ENCODE measurements at places on chromosomes 11 and 22.

- no peak for DNase-seq
Measured at GRCh38 chr11:81707881-81708280, 1025.8 kb downstream of the FAM181B start.

GRCh38 chr11:61111050-61111435 is 8.8 kb downstream of the CD5 start:
- no peak for DNase-seq

- DNase-seq = peak; percentile 48
Measured at GRCh38 chr11:76680518-76681425, 10.2 kb upstream of the LRRC32 start.

DNA sequence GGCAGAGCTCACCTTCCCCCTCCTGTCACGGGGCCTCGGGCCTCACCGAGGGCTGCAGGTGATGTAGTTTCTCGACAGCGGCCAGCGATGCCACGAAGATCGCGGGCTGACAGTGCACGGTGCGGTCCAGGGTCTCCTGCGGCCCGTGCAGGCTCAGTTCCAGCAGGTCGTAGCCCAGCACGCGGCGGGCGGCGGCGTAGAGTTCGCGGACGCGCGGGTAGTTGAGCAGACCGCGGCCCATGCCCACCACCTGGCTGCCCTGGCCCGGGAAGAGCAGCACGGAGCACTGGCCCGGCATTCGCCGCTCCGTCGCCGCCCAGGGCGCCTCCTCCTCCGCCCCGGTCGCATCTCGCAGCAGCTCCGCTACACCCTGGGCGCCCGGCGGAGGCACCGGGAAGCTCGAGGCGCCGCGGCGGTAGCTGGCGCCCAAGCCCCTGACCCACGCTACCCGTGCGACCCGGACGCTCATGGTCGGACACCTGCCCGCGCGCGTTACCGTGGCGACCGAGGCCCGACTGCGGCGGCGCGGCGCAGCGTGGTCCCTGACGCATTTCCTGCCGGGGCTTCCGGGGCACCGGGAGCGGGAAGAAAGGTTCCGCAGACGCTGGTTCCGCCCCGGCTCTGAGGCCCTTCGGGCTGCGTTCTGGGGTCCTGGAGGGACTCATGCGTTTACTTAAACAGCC is at the start of gene MCAT:
MCAT (minus strand) TSS at position 519 of the 683 bp plus-strand sequence; CDS start at position 469, 50 bp downstream.
- peak; percentile 37 for DNase-seq

DNA sequence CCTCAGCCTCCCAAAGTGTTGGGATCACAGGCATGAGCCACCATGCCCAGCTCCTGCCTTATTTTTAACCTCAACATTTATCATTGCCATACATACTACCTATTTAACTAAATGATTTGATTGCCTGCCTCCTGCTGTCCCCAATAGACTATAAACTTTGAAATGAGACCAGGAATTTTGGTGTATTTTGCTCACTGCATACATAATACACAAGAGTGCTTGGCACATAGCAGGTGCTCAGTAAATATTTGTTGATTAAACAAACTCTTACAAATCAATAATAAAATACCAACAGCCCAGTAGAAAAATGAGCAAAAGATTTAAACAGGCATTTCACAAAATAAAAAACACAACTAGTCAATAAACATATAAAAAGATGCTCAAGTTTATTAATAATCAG is 49.5 kb upstream of the PHF21A start:
- no peak for DNase-seq

- DNase-seq = no peak
Measured at GRCh38 chr22:45831394-45831793, 145.6 kb downstream of the WNT7B start.

- DNase-seq = no peak
Measured at GRCh38 chr22:38951734-38952133, 5.7 kb upstream of the APOBEC3A start.

- no peak for DNase-seq
Measured at GRCh38 chr11:68039526-68040086, 781 bp downstream of the TCIRG1 start.

GRCh38 chr22:47259990-47260389 is 497.5 kb downstream of the TBC1D22A start:
- DNase-seq = no peak

GRCh38 chr22:27687984-27688545 is 113.5 kb downstream of the MN1 start:
- no peak for DNase-seq

GRCh38 chr11:75597636-75598035 is 35.6 kb downstream of the SERPINH1 start:
- no peak for DNase-seq

- DNase-seq = no peak
Measured at GRCh38 chr11:87428266-87428665, 390.5 kb downstream of the TMEM135 start.

DNA sequence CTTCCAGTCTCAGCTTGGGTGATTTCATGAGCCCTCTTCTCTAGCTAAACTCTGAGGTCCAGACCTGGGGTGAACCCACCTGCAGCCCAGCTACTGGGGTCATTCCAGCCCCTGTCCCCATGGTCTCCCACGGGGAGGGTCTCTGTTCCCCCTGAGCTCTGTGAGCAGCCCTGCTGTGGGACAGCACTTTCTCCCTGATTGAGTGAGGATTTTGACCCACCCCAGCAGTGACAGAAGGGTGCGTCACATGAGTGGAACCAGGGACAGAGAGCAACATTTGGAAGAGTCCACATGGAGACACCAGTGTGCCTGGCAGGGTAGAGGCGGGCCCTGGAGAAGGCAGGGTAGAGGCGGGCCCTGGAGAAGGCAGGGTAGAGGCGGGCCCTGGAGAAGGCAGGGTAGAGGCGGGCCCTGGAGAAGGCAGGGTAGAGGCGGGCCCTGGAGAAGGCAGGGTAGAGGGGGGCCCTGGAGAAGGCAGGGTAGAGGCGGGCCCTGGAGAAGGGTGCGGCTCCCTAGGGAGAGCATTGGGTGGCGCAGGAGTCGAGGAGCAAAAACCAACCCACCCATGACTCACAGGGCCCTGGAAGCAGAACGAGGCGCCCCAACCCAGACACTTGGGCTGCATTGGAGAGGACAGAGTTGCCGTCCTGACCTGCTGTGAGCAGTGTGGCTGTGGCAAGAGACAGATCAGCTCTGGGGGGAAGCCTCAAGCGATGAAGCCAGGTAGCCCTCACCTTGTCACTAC is 227.7 kb upstream of the B3GAT1 start:
- DNase-seq = no peak

- DNase-seq = no peak
Measured at GRCh38 chr11:127247261-127247851, 246.8 kb upstream of the KIRREL3 start.

- DNase-seq = no peak
Measured at GRCh38 chr22:32517488-32517887, 42.9 kb downstream of the FBXO7 start.

- no peak for DNase-seq
Measured at GRCh38 chr11:116688202-116688540, 84.6 kb downstream of the BUD13 start.

DNA sequence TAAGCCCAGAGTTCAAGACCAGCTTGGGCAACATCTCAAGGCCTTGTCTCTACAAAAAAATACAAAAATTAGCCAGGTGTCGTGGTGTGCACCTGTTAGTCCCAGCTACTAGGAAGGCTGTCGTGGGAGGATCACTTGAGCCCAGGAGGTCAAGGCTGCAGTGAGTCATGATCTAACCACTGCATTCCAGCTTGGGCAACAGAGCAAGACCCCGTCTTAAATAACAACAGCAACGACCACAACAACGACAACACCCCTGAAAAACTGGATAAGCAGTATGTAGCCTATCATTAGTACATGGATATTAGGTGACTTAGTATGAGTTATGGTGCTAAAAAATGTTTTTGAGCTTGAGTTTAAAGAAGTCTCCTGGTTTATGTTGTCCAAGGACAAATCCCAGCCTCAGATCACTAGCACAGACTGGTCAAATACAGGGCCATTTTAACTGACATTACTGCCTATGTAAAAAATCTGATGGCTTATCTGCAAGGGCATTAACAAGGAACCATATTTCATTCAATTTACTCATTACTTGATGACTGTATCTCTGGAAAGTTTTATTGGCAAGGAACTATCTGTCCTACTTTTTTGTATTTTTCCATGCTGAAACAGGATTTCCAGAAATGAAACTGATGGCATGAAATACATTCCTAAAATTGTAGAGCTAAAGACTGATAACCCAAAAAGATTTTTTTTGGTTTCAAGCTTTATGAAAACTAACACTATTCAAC is 23.4 kb downstream of the C2CD3 start:
- DNase-seq = peak; percentile 75

- peak; percentile 79 for DNase-seq
Measured at GRCh38 chr22:37303821-37304274, 21.5 kb downstream of the CYTH4 start.

DNA sequence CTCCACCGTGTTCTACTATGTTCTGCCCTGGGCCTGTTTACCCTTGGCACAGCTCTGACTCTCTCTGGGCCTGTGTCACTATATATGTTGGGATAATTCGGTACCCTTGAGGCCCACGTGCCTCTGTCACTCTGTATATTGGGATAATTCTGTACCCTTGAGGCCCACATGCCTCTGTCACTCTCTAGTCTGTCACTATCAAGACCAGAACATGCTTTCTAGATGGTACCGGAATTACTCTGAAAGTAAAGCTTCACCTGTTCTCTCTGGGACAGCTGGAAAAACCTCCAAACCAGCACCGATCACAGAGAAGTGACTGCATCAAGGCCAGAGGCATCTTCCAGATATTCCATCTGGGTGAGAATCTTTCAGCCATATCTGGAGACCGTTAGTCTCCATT is 9.3 kb upstream of the FCHSD2 start:
- no peak for DNase-seq

DNA sequence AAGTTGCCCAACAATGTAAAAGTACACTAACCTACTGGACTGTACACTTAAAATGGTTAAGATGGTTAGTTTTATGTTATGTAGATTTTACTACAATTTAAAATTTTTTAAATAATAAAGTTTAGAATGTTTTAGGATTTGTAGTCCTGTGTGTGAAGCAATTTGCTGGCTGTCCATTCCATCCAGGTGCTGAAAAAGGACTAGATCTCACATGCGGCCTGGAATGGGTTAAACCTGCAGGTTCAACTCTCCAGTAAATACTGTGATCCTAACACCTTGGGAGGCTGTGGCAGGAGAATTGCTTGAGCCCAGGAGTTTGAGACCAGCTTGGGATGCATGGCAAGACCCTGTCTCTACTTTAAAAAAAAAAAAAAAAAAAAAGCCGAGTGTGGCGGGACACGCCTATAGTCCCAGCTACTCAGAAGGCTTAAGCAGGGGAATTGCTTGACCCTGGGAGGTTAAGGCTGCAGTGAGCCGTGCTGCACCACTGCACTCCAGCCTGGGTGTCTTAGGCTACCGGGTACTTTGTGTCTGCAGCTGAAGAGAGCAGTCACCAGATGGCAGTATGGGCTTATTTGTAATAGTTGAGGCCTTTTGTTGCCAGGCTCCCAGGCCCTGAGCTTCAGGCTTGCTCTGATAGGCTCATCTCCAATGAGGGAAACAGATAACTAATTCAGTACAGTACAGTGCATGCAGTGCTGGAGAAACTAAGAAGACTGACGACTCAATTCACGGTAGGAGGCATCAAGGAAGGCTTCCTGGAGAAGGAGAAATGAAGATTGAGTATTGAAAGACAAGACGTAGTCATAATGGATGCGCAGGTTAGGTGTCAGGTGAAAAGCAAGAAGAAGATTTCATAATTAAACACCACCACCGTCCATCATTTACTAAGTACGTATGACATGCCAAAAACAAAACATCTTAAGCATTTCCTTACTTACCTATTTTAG is 64.7 kb upstream of the ASPHD2 start:
- DNase-seq = peak; percentile 78

DNA sequence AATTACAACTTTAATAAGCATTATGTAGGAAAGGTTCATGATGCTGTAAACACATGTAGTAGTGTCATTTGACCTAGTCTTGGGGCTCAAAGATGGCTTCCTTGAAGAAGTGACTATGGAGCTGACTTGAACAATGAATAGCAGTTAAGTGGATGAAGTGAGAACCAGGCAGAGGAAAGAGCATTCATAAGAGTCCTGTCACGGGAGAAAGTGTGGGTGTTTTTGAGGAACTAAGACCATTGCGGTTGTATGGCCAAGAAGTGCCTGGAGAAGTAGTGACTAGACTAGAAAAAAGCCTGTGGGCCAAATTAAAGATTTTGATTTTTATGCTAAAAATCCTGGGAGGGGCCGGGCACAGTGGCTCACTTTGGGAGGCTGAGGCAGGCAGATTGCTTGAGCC is 7.2 kb upstream of the IL18BP start:
- DNase-seq = no peak

GRCh38 chr11:132296946-132297610 is 926.7 kb downstream of the NTM start:
- no peak for DNase-seq

DNA sequence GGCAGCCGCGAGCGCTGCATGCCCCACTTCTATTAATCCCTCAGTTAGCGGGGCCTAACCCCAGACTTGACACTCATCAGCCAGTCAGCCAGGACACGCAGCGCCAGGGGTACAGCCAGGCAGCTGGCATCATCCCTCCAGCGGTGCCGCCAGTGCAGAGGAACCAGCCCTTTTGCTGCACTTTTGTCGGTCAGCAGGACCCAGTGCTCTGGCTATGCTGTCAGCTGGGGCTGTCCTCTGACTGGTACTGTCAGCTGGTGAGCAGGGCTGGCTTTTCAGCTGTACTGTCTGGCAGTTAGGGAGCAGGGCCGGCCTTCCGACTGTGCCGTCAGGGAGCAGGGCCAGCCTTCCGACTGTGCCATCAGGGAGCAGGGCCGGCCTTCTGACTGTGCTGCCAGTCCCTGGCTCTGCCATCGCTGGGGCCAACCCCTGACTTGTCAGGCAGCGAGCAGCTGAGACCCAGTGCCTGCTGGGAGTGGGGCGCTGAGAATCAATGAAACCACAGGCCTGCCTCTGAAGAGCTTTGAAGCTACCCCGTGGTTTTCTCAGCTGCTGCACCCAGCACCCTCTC is 115.4 kb downstream of the KIAA1671 start:
- DNase-seq = no peak

GRCh38 chr22:39454385-39454871 is 2.4 kb upstream of the MGAT3 start:
- DNase-seq = no peak

DNA sequence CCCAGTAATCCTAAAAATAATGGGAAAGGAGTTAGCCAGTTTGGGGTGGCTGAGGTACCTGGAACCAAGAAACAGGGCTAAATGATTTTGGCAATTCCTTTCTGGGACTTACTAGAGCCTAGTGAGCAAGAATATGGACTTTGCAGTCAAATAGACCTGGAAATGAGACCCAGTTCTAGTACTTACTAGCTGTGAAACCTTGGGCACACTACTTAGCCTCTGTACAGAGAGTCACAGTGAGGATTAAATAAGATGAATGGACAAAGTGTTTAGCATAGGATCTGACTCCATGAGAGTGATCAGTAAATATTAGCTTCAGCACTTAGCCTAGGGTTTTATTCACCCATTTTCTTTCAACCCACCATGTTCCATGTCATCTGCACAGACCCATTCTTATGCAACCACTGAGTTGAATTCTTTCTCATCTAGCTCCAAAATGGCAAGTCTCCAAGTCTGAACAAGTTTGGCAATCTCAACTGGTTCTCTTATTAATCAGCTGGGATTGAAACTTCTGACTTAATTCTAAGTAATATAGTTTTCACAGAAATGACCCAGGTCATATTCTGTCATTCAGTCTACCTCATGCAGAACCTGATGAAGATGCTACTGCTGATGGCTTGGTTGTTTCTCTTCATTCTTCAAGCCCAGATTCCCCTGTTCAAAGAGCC is 15.0 kb upstream of the SORL1 start:
- no peak for DNase-seq

- DNase-seq = peak; percentile 15
Measured at GRCh38 chr11:110367571-110367970, 62.2 kb upstream of the FDX1 start.
